Neural crest cell (in vitro differentiated cells): ENCODE measurements at places on chromosomes 2 and 18. TPM values are rescaled to one million over a fixed set of nuclear protein-coding genes. Genes with fewer than 3 reads are reported as not detected.

DNA sequence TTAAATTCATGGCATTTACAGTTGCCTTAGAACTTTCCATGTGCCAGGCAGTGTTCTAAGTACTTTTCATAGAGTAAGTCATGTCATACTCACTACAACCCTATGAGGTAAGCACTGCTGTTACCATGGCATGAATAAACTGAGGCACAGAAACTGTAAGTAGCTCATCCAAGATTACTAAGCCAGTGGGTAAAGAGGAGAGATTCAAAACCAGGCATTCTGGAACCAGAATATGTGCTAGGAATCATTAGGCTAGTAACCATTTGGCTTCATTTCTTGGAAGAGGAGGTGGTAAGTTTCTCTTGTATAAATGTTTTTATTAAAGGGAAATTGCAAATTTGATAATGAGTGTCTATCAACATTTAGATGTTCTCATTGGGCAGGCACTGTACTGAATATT, 35.1 kb downstream of the SOX11 start:
- no peak for DNase-seq

GRCh38 chr2:62524293-62524941, 18.4 kb upstream of the TMEM17 start:
- DNase-seq, result no peak

DNA sequence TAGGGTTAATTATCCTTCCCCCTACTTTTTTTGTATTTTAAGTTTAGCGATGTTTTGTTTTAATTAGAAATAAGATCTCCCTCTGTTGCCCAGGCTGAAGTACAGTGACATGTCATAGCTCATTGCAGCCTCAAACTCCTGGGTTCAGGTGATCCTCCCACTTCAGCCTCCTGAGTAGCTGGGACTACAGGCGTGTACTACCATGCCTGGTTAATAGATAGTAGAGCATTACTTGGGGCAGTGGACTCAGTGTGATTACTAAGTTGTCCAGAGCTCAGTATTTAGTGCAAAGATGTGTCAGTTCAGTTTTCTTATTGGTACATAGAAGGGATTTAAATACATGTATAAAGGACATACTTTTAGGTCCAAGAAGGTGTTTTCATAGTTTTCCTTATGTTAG, 9.5 kb upstream of the ADGRF3 start:
- no peak for DNase-seq

GRCh38 chr2:106868275-106868674, 17.7 kb downstream of the ST6GAL2 start:
- DNase-seq, result no peak

GRCh38 chr2:10935953-10936942, 24.5 kb downstream of the KCNF1 start:
- no peak for DNase-seq

- DNase-seq, result no peak
Measured at GRCh38 chr2:103823847-103824246, 1030.1 kb upstream of the POU3F3 start.

DNA sequence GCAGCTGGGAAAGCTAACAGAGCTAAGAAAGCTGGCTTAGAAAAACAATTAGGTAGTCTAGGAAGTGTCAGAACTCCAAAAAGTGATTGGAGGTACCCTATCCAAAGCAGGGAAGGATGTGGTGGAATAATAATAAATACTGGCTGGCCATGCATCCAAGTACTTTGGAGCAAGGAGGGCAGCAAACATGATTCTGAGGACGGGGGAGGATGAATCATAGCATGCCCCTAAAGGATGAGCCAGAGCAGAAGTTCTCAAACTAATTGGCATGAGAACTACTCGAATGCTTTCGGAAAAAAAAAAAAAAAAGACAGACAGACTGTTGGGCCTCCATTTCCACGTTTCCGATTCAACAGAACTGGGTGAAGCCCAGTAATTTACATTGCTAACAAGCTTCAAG, 2.4 kb downstream of the CWC22 start:
- no peak for DNase-seq

- DNase-seq, result no peak
Measured at GRCh38 chr2:239138610-239139009, 262.2 kb downstream of the HDAC4 start.

GRCh38 chr18:295756-296490, 28.1 kb upstream of the THOC1 start:
- no peak for DNase-seq

DNA sequence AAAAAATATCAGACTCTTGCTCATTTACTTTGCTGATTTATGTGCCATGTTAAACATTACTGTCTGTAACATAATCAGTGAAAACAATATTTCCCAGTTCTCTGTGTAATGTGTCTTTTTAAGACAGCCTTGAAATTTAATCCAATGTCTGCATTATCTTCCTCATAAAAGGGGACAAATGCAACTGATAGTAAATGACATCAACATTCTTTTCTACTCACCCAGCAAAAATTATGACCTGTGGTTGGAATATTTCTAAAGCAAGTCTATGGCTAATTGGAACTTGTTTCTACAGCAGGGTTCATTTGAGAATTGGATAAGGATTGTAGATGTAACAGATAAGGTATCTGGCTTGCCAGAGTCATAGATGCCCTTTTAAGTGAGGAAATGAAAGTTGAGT, 34.8 kb downstream of the C1D start:
- DNase-seq, result no peak

DNA sequence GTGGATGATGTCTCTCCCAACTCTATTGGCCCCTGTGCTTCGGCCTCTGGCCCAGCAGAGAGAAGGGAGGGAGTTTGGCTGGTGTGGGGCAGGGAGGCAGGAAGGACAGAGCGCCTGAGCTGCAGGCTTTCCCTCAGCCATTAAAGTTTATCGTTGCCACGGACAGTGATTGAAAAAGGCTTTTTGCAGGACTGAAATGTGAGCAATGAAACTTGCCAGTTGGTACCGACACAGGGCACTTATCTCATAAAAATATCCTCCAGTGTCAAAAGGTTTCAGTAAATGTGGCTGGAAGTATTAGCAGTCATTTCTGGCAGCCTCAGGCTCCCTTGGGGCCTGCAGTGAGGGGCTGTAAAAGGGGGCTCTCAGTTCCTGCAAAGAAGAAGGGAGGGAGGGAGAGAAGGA, 169.2 kb downstream of the GLI2 start:
- DNase-seq, result no peak

GRCh38 chr2:75562513-75562864, 1.8 kb upstream of the EVA1A start:
- no peak for DNase-seq

DNA sequence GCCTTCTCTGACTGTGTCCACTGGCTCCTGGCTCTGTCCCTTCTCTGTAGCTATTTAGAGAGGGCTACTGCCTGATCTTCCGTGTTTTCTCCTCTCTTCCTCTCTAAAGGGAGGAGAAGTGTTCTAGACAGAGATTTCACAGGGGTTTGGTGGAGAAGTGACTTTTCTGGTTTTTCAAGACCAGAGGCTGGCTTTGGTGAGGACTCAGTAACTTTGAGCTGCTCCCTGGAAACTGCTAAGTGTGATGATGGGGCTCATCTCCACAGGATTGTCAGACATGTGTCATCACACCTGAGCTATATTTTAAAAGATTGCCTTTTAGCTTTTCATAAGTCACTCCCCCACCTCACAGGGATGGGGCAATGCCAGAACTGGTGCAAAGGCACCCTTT, 6.2 kb downstream of the MAL start:
- no peak for DNase-seq

GRCh38 chr2:188668017-188668680, 306.0 kb upstream of the COL3A1 start:
- DNase-seq, result no peak

DNA sequence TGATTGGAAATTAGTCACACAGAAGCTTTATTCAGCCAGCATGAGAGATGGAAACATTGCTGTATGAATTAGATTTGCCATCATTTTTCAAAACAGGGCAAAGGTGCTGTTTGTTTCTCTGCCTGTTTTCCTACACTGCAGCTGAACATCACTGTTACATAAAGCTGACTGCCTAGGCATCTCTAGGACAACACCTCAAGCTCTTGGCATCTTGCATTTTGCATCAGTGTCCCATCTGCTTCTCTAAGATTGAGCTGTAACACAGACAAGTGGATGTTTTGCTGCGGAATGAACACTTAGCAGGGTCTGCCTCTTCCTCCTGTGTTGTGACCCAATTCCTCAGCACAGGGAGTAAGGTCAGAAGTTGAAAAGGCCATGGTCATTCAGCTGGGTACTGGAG, 4.9 kb downstream of the CCT7 start:
- DNase-seq, result no peak

DNA sequence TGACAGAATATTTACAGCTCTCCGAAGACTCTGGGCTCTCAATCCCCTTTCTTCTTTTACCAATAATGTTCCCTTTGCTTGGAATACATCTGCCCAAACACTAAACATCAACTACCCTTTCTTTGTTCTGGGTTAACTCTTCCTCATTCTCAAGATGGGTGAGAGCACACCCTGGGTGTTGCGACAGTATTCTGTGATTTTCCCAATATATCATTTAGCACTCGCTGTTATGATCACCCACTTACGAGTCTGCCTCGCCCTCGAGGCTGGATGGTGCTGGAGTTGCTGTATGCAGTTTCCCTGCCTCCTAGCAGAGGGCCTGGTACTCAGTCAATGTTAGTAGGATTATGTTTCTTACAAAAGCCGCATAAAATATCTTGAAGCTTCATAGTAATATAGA, 93.2 kb downstream of the SOCS6 start:
- DNase-seq, result no peak

GRCh38 chr18:34661464-34662087, 48.5 kb upstream of the DTNA start:
- DNase-seq, result no peak

DNA sequence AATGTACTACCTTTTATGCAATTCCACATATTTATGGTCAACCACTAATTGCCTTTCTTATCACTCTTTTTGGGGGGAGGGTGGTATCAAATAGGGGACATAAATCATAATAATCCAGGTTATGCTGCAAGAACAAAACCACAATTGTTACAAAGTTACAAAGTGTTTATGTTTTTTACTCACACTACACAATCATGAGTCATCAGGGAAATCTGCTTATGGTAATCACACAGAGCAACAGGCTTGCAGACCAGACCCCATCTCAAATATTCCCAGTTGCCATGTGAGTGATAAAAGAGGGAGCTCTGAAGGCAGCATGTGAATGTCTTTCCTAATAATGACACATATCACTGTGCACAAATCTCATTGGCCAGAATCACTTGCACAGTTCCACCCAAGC, 304.7 kb upstream of the TMEFF2 start:
- DNase-seq, result no peak

DNA sequence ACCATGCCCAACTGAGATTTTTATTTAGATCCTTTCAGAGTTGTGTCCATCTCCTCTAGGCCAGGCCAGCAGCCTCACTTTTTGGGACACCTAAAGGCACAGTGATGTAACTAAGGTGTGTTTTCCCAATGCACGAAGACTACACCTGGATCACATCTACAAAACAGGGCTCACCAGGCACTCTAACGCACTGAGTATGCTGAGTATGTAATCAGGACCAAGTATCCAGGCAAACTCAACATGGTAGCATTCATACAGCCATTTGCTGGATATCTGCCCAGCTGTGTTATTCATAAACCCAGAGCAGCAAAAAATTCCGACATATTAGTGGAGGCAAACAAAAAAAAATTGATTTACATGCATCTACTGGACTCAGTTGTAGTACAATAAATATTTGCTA, 33.8 kb downstream of the LPIN2 start:
- no peak for DNase-seq

- no peak for DNase-seq
Measured at GRCh38 chr2:17864676-17865075, 13.8 kb upstream of the KCNS3 start.

DNA sequence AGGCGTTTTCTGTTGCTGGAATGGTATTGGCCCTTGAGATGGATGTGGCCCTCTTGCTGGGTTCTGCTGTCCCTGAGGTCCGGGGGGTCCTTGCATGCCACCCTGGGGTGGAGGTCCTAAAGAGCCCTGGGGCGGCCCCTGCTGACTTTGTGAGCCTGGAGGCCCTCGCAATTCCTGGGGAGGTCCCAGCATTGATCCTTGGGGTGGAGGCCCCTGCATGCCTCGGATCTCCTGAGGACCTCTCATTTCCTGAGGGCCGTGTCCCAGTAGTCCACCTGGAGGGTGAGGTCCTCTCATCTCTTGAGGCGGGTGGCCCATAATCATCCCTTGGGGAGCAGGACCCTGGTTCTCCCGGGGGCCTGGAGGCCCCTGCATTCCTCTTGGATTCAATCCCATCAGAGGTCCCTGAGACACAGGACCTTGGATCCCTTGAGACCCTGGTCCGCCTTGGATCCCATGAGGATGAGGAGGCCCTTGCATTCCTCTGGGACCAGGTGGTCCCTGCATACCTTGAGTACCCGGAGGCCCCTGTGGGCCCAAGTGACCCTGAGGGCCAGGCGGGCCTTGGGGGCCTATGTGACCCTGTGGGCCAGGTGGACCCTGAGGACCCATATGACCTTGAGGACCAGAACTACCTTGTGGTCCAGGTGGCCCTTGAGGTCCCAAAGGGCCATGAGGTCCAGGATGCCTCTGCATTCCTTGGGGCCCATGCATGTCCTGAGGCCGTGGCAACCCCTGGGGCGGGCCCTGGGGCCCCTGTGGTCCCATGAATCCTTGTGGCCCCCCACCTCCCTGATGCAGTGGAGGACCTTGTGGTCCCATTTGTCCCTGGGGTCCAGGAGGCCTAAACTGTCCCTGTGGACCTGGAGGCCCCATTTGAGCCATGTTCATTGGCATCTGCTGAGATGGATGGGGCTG, 18.3 kb downstream of the SFT2D3 start:
- DNase-seq, result no peak

GRCh38 chr2:29528891-29529520, 392.4 kb downstream of the ALK start:
- no peak for DNase-seq

DNA sequence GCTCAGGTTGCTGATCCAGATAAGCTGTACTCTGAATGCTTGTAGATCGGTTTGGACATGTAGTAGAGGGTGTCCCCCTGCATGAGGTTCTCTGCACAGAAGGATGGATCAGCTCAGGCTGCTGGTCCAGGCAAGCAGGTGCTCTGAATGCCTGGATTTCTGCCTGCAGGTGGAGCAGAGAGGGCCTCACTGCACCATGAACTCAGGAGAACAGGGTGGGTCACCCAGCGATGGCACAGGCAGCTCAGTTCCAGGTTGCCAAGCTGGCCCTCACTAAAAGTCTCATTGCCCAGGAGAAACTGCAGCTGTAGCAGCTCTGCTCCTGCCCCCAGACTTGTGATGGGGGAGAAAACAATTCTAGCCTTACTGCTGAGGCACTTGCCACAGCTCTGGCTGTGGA, 491.8 kb downstream of the XIRP2 start:
- DNase-seq, result no peak

Gene CREG2
- 0.63 TPM in 1 of 2 replicates, not detected in the other for total RNA-seq

Gene NPPC
- total RNA-seq, result 12.7 and 16.5 TPM in 2 replicates

Gene SH2D6
- total RNA-seq, result 0.34 and 1.2 TPM in 2 replicates

Gene REG3A
- total RNA-seq, result not detected in 2 replicates

Gene HOXD9
- not detected in 2 replicates for total RNA-seq

Gene CNTNAP5
- 0.56 and 1.1 TPM in 2 replicates for total RNA-seq

Gene NIFK
- total RNA-seq, result 89.7 and 95.4 TPM in 2 replicates

Gene MARCHF4
- total RNA-seq, result 0.86 and 1.2 TPM in 2 replicates

Gene NR4A2
- total RNA-seq, result 7.8 and 7.9 TPM in 2 replicates

Gene NYAP2
- 0.35 and 0.36 TPM in 2 replicates for total RNA-seq

Gene GKN1
- not detected in 2 replicates for total RNA-seq

Gene VAMP8
- total RNA-seq, result 1.1 and 2.1 TPM in 2 replicates

Gene DSG1
- not detected in 2 replicates for total RNA-seq

Gene ALK
- total RNA-seq, result 2.0 and 2.1 TPM in 2 replicates

Gene TNS1
- total RNA-seq, result 11.3 and 14.5 TPM in 2 replicates

Gene WDR33
- 72.4 and 80.5 TPM in 2 replicates for total RNA-seq

Gene STARD6
- 0.35 TPM in 1 of 2 replicates, not detected in the other for total RNA-seq

Gene GPR75
- 4.5 and 4.7 TPM in 2 replicates for total RNA-seq
